ENCODE measurements at places on chromosomes 4 and X.

DNA sequence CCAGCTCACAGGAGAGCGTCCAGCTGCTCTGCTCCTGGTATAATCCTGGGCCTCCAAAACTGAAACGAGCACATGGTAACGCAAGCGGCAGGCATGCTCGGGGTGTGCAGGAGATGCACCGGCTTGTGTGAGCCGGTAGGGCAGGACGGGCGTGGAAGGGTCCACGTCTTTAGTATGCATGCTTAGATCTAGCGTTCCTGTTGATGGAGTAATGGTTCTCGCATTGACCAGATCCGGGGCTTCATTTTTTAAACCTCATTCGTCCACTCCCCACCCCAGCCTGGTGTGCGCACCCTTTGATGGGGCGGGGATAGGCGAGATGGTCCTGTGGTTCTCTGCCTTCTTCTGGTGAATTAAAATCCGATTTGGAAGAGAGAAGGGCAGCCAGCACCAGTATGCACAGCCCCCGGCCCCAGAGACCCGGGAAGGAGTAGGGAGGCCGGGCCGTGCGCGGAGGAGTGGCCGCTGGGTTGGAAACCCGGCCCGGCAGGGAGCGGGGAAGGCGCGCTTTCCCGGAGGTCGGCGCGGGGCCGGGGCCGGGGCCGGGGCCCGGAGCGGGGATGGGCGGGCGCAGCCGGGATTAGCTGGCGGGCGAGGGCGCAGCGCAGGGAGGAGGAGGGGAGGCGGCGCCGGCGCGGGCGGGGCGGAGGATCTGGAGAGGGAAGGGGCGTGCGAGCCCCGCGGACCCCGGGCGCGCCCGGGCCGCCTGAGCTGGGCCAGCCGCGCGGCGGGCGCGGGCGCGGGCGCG, 39.9 kb downstream of the FAM149A start:
- DNase-seq, result peak; percentile 47

- no peak for DNase-seq
Measured at GRCh38 chr4:25112995-25113380, 47.3 kb downstream of the SEPSECS start.

DNA sequence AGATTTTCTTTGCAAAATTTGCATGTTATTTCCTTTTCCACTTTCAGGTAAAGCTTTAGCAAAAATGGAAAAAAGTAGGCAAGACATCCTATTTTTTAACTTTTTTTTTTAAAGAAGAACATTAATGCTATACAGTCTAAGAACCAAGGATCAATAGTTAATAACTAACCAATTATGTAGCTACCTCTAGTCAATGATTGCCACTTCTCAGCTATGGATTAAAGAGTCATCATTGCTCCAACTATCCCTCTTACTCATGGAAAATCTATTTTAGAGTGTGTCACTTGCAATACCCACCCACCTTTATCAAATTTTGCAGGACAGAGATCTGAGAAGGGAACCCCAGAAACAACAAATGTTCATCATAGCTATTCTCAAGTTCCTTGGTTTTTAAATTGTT, 223.1 kb downstream of the ANK2 start:
- DNase-seq, result no peak

DNA sequence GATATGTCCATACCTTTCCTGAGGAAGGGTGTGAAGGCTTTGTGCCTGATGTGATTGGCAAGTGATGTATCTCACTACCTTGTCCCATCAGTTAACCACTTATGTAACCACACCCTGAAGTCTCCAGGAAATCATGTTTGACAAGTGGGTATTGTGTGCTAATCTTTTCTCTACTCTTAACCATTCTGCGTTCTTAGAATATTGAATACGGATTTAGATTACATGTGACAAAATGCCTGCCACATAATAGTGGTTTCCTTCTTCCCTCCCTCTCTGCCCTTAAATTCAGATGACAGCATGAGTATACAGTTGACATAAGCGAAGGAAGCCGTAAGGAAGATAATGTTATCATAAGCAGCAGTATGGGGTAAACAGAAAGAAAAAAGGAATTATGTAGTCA, 108.4 kb downstream of the KLHL8 start:
- DNase-seq, result no peak

- no peak for DNase-seq
Measured at GRCh38 chrX:76428243-76429130, 977 bp downstream of the MAGEE1 start.

- DNase-seq, result peak; percentile 11
Measured at GRCh38 chr4:125191232-125191631, 123.5 kb upstream of the FAT4 start.

DNA sequence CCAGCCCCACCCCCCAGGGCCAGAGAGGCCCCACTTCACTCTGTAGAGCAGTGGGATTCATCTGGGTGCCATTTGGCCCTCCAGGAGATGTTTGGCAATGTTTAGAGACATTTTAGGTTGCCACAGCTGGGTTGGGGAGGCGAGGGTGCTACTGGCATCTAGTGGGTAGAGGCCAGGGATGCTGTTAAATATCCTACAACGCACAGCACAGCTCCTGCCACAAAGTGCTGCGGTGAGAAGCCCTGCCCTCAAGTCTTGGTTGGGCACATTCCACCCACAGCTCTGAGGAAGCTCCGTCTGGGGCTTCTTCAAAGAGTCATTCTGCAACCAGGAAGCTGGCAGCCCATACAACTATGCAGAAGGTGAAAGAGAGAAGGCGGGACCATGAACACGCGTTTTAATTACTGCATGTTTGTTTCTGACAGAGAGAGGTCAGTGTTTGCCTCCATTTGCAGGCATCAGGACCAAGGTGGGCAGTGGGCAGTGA, 48.1 kb upstream of the FAM9C start:
- no peak for DNase-seq

DNA sequence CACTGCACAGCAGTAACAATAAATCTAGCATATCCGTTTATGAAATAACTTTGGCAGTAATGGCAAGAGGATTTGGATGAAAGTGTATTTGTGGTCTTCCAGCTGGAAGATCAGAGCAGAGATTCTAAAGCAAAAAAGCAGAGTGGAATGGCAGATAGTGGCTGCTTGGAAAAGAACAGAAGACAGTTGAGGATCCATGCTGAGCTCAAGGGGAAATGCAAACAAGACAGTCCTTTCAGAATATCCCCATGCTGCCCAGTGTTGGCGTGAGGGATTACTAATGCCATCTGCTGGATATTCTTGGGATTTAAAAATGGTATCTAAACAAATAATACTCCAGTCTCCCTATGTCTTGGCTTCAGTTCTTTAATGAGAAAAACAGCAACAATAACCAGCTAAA, 629.1 kb upstream of the ATOH1 start:
- peak; percentile 6 for DNase-seq

GRCh38 chrX:43728966-43729365, 72.9 kb downstream of the MAOA start:
- no peak for DNase-seq

- DNase-seq, result no peak
Measured at GRCh38 chr4:176735300-176735699, 57.4 kb downstream of the VEGFC start.

GRCh38 chr4:3065551-3065950, 8.8 kb downstream of the HTT-AS start:
- no peak for DNase-seq

GRCh38 chr4:56466910-56467283, 520 bp upstream of the SRP72 start:
- DNase-seq, result peak; percentile 14

- no peak for DNase-seq
Measured at GRCh38 chr4:99078336-99078735, 10.3 kb downstream of the ADH5 start.
